ENCODE measurements at places on chromosomes 11 and 22. TPM values are rescaled to one million over a fixed set of nuclear protein-coding genes. Genes with fewer than 3 reads are reported as not detected.

Gene GGTLC3
- not detected for total RNA-seq

Gene ALDH3B1
- 0.45 TPM for total RNA-seq

Gene APOL2
- 77.8 TPM for total RNA-seq

Gene GAS2L1
- total RNA-seq, result 8.1 TPM

Gene TSG101
- 35.5 TPM for total RNA-seq

Gene RGL4
- 25.8 TPM for total RNA-seq

Gene OR51B4
- total RNA-seq, result not detected

Gene IFT27
- total RNA-seq, result 23.5 TPM

Data from activated naive CD8-positive, alpha-beta T cell treated with anti-CD3 and anti-CD28 coated beads, Interleukin-2, amount 10 ng/mL, durations not matched to agents 7 days and 5 days (primary cell).